Urinary bladder (tissue), 4 donors: ENCODE measurements at places on chromosomes 1 and 21. TPM values are rescaled to one million over a fixed set of nuclear protein-coding genes. Genes with fewer than 3 reads are reported as not detected.

Gene PBX1
- total RNA-seq, result 241 TPM

Gene FMO5
- total RNA-seq, result 9.5 TPM

Gene OR2L3
- not detected for total RNA-seq

Gene LIN9
- 11.3 TPM for total RNA-seq

Gene MAP10
- total RNA-seq, result 5.4 TPM
